ENCODE measurements at places on chromosomes 1 and 21.

GRCh38 chr1:2145946-2146835, 48.4 kb downstream of the FAAP20 start:
- no peak for DNase-seq

- no peak for DNase-seq
Observed at GRCh38 chr21:40731206-40731605, 115.8 kb downstream of the DSCAM start.

- DNase-seq, result no peak
Observed at GRCh38 chr1:214657299-214657698, 54.3 kb downstream of the CENPF start.

DNA sequence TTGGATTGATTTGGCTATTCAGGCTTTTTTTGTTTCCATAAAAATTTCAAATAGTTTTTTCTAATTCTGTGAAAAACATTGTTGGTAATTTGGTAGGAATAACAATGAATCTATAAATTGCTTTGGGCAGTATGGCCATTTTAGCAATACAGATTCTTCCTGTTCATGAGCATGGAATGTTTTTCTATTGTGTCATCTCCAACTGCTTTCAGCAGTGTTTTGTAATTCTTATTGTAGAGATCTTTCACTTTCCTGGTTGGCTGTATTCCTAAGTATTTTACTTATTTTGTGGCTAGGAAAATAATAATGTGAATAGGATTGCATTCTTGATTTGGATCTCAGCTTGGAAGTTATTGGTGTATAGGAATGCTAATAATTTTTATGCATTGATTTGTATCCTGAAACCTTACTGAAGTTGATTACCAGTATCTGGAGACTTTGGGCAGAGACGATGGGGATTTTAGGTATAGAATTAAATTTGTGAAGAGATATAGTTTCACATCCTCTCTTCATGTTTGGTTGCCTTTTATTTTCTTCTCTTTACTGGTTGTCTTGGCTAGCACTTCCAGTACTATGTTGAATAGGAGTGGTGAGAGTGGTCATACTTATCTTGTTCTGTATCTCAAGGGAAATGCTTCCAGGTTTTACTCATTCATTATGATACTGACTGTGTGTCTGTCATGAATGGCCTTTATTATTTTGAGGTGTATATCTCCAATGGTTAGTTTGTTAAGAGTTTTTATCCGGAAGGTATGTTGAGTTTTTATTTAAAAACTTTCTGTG, 57.3 kb downstream of the DRAM2 start:
- DNase-seq, result peak; percentile 44

DNA sequence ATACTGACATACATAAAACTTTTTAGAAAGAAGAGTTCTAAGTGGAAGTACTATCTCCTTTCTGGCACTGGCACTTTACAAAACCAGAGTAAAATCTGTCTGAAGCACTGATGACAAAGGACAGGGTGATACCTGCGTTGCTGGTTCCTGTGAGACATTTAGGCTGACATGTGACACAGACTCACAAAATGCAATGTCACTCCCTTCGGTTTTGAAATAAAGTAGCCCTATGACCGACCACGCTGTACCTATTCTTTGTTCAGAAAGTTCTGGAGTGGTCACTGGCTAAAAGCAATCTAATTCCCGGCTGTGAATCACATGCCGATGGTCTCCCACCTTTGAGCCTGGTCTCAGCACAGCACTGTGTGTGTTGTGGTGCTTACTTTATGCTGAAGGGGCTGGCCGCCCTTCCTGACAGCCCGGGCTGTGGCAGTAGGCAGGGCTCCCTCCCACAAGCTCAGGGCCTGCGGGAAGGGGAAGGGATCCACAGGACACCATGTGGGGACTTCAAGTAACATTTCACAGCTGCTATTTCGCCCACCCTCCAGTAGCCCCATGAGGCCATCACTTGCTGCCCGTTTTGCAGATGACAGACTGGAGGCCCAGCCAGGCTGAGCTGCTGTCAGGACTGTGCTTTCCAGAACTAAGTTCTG, 48.0 kb downstream of the MRPL37 start:
- no peak for DNase-seq

- no peak for DNase-seq
Observed at GRCh38 chr21:19807201-19807600, 1191.0 kb upstream of the NCAM2 start.

GRCh38 chr1:87179851-87180519, 148.7 kb upstream of the LMO4 start:
- DNase-seq, result no peak

- no peak for DNase-seq
Observed at GRCh38 chr1:64474665-64475439, 4.9 kb downstream of the CACHD1 start.

DNA sequence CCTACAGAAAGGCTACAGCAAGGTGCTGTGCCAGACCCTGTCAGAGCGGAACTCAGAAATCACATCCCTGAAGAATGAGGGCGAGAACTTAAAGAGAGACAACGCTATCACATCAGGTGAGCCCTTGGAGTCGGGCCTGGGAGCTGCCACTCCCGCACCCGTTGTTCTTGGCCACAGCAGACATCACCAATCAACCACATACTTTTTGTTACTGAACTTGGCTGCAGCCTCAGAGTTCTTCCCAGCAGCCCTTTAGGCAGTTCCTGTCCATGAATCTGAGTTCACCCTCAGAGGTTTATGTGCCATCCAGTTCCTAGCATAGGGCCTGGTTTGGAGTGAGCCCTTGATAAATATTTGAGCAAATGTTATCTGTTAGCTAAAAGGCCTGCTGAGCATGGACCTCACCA, 61.6 kb downstream of the FHAD1 start:
- no peak for DNase-seq
